ENCODE measurements at places on chromosomes 7 and 10. TPM values are rescaled to one million over a fixed set of nuclear protein-coding genes. Genes with fewer than 3 reads are reported as not detected.

DNA sequence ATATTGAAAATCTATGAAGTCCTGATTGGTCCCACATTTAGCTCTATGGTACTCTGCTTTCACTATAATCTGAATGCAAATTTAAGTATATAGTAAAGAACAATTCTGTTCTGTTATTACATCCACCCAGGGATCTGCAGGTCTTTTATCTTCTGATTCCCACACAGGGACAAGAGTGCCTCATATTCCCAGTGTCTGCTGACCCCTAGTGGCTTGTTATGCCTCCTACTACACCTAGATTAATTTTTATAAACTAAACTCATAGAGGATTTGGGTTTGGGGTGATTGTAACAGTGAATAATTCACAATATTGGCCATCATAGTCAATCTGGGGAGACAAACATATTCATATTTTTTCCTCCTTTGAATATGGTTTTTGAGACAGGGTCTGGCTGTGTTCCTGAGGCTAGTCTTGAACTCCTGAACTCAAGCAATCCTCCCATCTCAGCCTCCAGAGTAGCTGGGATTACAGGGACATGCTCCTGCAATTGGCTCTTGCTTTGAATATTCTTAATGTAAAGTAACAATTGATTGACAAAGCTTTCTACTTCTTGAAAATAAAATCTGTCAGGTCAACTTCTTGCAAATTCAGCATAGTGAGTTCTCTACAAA lies 282.1 kb downstream of the KCND2 start:
- H3K27ac ChIP-seq: no peak overlapping the region
- no peaks in the 10 kb centered on the region for H3K4me1 ChIP-seq
- no peaks in the 10 kb centered on the region for H3K36me3 ChIP-seq
- H3K4me3 ChIP-seq: no peak overlapping the region
- peak; percentile 47 for DNase-seq

GRCh38 chr10:17450024-17450423 lies 4.4 kb downstream of the ST8SIA6 start:
- peaks cover 8% of the 10 kb centered on the region for H3K4me1 ChIP-seq
- no peaks in the 10 kb centered on the region for H3K27me3 ChIP-seq
- no peak overlapping the region for H3K4me3 ChIP-seq
- DNase-seq: no peak

GRCh38 chr7:17144322-17144721 lies 154.1 kb upstream of the AHR start:
- peaks cover 5% of the 10 kb centered on the region for H3K4me1 ChIP-seq
- no peak overlapping the region for H3K4me3 ChIP-seq
- H3K27ac ChIP-seq: no peak overlapping the region
- H3K36me3 ChIP-seq: no peaks in the 10 kb centered on the region
- no peaks in the 10 kb centered on the region for H3K27me3 ChIP-seq
- DNase-seq: no peak

- no peak within 1 kb of the TSS for H3K4me3 ChIP-seq
- no peaks in the 10 kb centered on the region for H3K36me3 ChIP-seq
These were observed at the start of gene TBX20 for GRCh38 chr7:35253710-35254495. TSS of gene TBX20 (minus strand) at chr7:35254100. CDS start at chr7:35253620, 480 bp downstream.

DNA sequence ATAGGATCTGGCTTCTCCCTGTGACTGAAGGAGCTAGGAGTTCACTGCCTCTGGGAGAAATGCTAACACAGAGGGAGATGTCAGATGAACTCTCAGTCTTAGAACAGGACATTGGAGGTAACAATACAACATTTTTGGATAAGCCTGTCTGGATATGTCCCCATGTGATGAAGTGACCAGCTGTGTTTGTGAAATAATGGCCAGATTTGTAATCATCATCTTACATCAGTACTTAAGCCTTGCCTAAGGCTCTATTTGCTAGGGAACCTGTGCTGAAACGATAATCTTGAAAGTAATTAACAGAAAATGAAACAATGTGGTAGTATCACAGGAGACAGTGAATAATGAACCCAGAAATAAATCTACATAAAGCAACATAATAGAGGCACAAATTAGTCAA lies 56.2 kb downstream of the CRPPA start:
- H3K4me3 ChIP-seq: no peak overlapping the region
- no peaks in the 10 kb centered on the region for H3K4me1 ChIP-seq
- no peak for DNase-seq
- H3K36me3 ChIP-seq: no peaks in the 10 kb centered on the region
- H3K27me3 ChIP-seq: no peaks in the 10 kb centered on the region

- no peaks in the 10 kb centered on the region for H3K27me3 ChIP-seq
- H3K27ac ChIP-seq: no peak overlapping the region
- H3K36me3 ChIP-seq: no peaks in the 10 kb centered on the region
- H3K4me1 ChIP-seq: no peaks in the 10 kb centered on the region
- DNase-seq: no peak
These were observed 1.9 kb downstream of the DNAH11 start for GRCh38 chr7:21544715-21545114.

DNA sequence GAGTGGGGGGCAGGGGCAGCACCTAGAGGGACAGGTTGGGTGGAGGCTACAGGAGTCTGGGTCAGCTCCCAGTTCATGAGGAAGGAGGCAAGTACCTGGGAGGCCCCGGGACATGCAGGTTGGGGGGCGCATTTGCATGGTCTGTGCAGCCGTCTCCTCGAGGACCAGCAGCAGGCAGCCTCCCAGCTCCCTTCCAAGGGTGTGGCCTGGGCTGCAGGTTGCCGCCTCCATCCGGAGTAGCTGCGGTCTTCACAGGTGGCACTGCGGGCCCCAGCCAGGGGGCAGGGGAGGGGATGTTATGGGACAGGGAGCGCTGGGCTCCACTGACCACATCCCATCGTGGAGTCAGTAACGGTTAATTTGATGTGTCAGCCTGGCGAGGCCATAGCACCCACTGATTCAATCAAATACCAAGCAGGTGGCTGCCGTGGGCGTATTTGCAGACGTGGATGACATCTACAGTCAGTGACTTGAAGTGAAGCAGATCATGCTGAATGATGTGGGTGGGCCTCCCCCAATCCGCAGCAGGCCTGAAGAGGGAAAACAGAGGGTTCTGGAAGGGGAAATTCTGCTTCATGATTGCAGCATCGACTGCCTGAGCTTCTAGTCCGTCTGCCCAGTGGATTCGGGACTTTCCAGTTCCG lies 81.6 kb downstream of the PRKAG2 start:
- no peaks in the 10 kb centered on the region for H3K27me3 ChIP-seq
- no peak overlapping the region for H3K4me3 ChIP-seq
- no peak for DNase-seq
- H3K27ac ChIP-seq: no peak overlapping the region

- H3K36me3 ChIP-seq: no peaks in the 10 kb centered on the region
- no peak for DNase-seq
- H3K4me3 ChIP-seq: no peak overlapping the region
- H3K27ac ChIP-seq: no peak overlapping the region
These were observed 359.3 kb downstream of the SH2D4B start for GRCh38 chr10:80896959-80897358.

DNA sequence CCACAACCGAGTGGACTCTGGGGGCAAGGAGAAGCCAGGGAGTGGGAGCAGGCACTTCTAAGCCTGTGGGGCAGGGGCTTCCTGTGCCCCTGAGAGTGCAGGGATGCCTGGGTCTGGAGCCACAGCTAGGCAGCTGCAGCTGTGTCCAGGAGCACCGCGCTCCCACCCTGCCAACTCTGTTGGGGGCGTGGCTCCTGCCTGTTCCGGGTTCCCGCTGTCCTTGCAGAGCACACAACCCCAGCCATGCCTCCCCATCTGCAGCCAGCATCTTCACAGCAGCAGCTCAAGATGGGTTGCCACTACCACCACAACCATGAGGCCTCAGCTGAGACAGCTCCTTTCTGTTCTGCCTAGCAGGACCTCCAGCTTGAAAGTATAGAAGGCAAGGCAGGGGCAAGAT lies 8.6 kb downstream of the PAX4 start:
- no peak overlapping the region for H3K27ac ChIP-seq
- no peak overlapping the region for H3K4me3 ChIP-seq
- no peaks in the 10 kb centered on the region for H3K4me1 ChIP-seq
- DNase-seq: no peak

DNA sequence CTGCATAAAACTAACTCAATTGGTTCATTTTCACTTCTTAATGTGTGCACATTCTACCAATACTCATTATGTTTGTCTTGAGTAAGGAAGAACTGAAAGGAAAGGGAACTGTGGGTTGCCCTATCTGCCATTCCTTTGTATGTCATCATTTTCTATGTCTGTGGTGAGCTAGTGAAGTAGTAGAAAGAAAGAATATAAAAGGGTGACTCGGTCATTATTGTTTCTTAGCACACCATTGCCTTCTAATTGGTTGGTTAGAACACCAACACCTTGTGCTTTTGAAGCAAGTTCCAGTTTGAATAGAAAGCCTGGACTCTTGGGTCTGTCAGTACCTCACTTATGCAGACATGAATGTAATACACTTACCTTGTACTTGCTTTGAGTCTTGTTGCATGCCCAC lies 64.3 kb upstream of the MDFIC start:
- H3K36me3 ChIP-seq: no peaks in the 10 kb centered on the region
- no peaks in the 10 kb centered on the region for H3K27me3 ChIP-seq
- DNase-seq: no peak
- H3K4me3 ChIP-seq: no peak overlapping the region

- H3K36me3 ChIP-seq: no peaks in the 10 kb centered on the region
- H3K4me3 ChIP-seq: no peak overlapping the region
- no peaks in the 10 kb centered on the region for H3K4me1 ChIP-seq
These were observed 345.3 kb downstream of the CXCL12 start for GRCh38 chr10:44039599-44039998.

- no peaks in the 10 kb centered on the region for H3K36me3 ChIP-seq
- no peak overlapping the region for H3K27ac ChIP-seq
- no peak overlapping the region for H3K4me3 ChIP-seq
- H3K27me3 ChIP-seq: no peaks in the 10 kb centered on the region
- no peak for DNase-seq
These were observed 356.6 kb downstream of the PAXIP1 start for GRCh38 chr7:154646126-154647013.

- DNase-seq: no peak
- H3K4me1 ChIP-seq: peaks cover 54% of the 10 kb centered on the region
- H3K27me3 ChIP-seq: no peaks in the 10 kb centered on the region
- peak overlapping the region; percentile 89 for H3K4me3 ChIP-seq
These were observed 104.6 kb upstream of the TNRC18 start for GRCh38 chr7:5528071-5528814.

CNTNAP2 gene
- 0.37 TPM for total RNA-seq

SPAM1 gene
- total RNA-seq: not detected

USP6NL gene
- 24.6 TPM for total RNA-seq

IFIT1B gene
- total RNA-seq: not detected

TMEM184A gene
- total RNA-seq: 34.8 TPM

LIPM gene
- total RNA-seq: not detected

All from HCT116 (cell line).